Activated CD4-positive, alpha-beta T cell treated with anti-CD3 and anti-CD28 coated beads for 36 hours (primary cell): ENCODE measurements at places on chromosomes 7 and 10. TPM values are rescaled to one million over a fixed set of nuclear protein-coding genes. Genes with fewer than 3 reads are reported as not detected.

DNA sequence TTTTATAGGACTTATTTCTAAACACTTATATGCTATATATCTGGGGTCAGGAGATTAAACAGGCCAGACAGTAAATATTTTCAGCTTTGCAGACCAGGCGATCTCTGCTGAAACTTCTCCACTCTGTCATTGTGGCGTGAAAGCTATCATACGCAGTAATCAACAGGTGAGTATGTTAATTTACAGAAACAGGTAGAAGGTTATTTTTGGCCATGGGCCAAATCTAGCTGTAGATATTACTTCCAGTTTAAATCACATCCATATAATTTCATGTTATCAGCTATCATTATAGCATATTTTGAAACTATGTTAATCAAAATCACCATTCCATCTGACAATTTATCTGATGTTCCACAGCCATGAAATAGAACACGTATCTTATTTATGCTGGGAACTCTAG, 67.8 kb downstream of the GPR37 start:
- no peak for DNase-seq

GRCh38 chr10:97365761-97366351, 31.3 kb upstream of the FRAT2 start:
- DNase-seq = no peak

DNA sequence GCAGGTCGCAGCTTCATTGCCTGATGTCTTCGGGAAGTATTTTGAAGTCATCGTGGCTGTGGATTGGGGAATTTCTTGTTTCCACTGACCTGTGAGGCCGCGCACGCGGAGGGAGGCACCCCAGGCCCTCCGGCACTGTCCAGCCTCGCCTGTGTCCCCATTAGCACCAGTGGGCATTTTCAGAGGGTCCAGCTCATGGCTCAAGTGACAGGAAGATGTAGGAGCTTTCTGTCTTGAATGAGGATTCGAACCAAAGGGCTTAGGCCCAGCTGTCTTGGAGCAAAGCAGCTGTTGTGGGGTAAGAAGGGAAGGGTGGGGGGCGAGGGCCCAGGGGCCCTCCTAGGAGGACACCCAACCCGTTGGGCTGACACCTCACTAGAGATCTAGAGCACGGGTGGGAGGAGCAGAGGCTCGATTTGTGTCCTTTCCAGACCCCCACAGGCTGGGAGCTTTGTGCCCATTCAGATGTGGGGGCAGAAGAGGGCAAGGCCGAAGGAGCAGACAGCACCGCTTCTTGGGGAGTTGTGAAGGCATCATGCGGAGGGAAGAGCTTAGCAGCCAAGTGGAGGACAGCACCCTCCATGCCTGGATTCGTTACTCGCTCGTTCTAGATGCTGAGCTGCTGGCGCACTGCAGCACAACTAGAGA, 914 bp downstream of the ZNF37A start:
- peak; percentile 14 for DNase-seq

DNA sequence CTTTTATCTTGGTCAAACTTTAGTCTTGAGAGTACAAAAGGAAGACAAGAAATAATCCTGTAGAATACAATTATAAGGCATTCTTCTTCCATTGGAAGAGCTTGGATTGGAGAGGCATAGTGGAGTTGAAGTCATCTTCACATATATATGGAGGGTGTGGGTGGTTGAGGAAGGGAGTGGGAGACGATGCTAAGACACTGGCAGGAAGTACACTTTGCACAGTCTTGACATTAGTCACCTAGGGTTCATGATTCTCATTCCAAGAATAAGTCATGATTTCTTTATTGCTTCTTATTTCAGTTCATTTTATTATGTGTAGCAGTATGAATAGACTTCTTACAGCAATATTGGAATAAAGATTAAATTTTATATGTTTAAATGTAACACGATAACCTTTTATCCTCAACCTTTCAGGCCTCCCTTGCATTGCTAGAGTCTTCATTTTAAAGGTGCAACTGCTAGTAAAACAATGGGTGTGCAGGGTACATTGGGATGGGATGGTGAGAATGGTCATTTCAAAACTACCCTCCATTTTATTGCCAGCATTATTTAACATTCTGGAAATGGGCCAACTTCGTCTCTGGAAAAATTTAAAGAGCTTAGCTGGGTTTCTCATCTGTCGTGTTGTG, 12.3 kb upstream of the SLC26A3 start:
- peak; percentile 55 for DNase-seq

DNA sequence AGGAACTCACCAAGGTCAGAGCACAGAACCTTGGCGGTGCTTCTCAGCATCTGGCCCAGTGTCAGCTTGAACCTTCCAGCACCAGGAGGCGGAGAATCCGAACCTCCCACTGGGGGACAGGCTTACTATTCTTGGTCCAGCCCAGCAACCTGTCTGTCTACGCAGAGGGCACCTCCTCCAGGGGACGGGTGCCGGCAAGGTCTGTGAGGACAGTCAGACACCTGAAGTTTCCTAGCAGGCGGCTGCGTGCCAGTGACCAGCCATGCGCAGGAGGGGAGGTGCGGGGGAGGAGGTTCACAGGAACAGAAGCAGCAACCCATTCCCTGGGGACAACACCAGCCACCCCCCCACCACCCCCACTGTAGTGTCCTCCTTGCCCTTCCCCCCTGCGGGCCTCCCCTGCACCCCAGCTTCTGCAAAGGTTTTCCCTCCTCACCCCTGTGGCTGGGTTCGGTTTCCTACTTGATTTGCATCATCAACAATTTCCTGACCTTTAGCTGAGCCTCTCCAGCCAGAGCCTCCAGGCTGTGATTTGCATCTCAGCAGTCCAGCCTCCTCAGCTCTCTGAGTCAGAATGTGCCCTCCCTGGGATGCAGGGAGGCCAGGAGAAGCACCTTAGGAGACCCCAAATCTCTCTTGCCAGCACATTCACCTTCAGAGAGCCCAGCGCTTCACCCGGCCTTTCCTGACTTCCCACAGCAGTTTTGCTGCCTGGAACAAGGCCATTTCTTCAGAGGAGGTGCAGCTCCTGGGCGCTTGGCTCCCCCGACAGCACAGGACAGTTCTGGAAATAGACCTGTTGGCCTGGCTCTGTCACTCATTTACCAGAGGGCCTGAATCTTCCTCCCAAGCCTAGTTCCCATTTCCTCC, 107.5 kb upstream of the NPS start:
- DNase-seq = no peak

GRCh38 chr7:77866786-77867536, 68.4 kb downstream of the PHTF2 start:
- DNase-seq = no peak

GRCh38 chr10:33506391-33506790, 171.9 kb upstream of the NRP1 start:
- DNase-seq = no peak

Gene FZD8
- total RNA-seq = 0.16 TPM

Gene GNAT3
- total RNA-seq = not detected

Gene GRID1
- not detected for total RNA-seq

Gene UNCX
- not detected for total RNA-seq
